ENCODE measurements at places on chromosomes 3 and 15.

DNA sequence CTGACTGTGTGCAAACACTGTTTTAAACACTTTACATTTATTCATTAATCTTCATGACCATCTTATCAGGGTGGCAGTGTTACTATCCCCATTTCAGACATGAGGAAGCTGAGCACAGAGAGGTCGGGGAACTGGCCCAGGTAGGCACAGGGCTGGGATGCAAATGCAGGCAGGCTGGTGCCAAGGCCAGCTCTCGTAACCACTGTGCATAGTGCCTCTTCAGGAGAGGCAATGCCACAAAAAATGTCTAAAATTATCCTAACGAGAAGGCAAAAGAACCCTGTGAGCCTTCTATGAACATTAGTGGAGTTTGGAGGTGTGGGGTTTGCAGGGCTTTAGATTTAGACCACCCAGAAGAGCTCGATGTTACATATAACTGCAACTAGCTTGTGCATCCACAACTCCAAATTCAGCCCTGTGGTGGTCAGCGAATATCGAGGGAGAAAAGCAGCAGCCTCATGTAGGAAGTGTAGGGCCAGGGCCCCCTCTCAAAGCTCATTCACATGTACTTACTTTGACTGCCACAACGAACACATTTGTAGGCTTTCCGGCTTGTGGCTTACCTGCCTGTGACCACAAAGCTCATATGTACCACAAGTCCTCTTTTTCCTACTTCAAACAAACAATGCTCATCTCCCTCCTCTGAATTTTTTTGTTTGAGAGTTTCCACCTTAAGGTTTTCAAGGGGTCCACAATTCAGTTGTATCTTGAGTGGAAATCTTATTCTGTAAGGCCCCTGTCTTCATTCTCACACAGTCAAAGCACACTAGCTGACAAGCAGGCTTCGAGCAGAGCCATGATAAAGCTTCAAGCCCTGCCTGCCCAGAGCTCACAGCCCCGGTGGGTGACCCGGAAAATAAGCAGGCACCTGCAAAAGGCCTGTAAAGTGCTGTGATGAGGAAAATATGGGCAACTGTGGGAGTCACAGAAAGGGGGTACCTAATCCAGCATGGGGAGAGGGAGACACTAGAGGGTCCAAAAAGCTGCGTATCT lies 722.9 kb upstream of the CFAP20DC start:
- DNase-seq: peak; percentile 30

DNA sequence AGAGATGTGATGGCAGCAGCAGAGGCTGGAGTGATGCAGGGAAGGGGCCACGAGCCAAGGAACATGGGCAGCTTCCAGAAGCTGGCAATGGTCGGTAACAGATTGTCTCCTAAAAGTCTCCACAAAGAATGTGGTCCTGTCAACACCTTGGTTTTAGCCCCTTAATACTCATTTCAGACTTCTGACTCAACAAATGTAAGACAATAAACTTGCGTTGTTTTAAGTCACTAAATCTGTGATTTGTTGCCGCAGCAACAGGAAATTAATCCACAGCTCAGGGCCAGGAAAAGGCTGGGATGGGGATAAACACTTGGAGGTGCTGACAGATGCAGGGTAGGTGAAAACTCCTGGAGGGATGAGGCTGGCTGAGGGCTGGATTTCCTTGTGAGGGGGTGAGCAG lies 69.9 kb downstream of the OXNAD1 start:
- DNase-seq: no peak

- no peak for DNase-seq
Observed at GRCh38 chr3:52907497-52907896, 10.1 kb upstream of the STIMATE start.

GRCh38 chr15:40702077-40702476 lies 7.1 kb downstream of the RAD51 start:
- no peak for DNase-seq

DNA sequence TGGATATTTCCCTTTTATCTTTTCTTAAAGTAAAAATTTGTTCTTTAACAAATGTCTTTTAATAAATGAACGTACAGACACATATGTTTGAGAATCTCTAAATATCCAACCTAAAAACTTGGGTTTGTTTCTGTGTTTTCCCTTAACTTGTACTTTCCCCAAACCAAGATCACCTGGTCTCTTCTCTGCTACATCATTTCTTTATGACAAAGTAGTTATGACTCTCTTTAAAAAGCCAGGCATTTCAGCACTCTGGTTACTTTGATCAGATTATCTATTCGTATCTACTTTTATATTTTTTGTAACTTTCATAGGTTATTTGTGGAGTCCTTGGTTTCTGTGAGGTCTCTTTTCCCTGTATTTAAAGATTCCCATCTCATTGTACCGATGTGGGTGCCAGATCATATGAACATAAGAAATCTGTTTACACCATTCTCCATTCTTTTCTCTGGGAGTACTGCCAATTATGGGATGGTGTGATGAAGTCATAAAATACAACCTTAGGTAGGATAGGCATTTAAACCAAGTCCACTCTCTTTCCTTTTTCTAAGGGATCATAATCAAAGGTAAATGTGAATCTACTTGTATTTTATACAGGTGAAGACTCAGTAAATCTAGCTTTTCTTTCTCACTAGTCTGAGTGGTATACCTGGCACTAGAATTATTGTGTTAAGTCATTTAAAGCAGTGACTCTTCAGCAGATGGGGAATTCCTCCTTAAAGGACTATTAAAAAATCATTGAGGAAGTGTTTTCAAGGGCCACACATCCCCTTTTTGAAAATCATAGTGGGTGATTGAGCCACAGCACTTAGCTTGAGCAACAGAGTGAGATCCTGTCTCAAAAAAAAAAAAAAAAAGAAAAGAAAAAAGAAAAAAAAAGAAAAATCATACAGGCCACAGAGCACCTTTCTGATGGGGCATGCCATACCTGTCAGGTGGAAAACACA lies 12.4 kb upstream of the NFKBIZ start:
- no peak for DNase-seq

GRCh38 chr3:160105907-160106584 lies 117.4 kb downstream of the IL12A start:
- DNase-seq: no peak

- no peak for DNase-seq
Observed at GRCh38 chr3:52303811-52304210, 12.3 kb upstream of the DNAH1 start.

- DNase-seq: no peak
Observed at GRCh38 chr15:56523521-56523920, 58.6 kb upstream of the MNS1 start.

GRCh38 chr15:89630974-89631901 lies 24.0 kb downstream of the KIF7 start:
- DNase-seq: no peak

DNA sequence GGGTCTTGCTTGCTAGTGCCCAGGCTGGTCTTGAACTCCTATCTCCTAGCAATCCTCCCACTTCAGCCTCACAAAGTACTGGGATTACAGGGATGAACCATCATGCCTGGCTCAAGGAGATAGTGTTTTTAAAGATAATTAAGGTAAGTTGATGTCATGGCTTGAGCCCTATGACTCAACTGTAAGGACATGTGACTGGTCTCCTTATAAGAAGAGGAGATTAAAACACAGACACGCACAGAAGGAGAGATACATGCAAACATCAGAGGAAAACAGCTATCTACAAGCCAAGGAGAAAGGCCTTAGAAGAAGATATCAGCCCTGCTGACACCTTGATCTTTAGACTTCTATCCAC lies 220.4 kb upstream of the GADL1 start:
- DNase-seq: no peak

GRCh38 chr15:49415638-49416037 lies 7.4 kb upstream of the FGF7 start:
- DNase-seq: no peak

DNA sequence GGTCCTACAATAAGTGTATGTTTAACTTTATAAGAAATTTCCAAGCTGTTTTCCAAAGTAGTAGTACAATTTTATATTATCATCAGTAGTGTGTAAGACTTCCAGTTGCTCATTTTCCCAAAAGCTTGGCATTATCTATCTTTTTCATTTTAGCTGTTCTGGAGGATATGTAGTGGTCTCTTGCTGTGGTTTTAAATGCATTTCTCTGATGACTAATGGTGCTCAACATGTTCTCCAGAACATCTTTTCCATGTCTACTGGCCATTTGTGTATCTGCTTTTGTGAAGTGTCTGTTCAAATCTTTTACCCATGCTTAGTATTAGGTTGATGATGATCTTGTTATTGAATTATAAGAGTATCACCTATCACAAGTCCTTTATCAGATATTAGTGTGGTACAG lies 13.3 kb downstream of the BCL2A1 start:
- DNase-seq: no peak

DNA sequence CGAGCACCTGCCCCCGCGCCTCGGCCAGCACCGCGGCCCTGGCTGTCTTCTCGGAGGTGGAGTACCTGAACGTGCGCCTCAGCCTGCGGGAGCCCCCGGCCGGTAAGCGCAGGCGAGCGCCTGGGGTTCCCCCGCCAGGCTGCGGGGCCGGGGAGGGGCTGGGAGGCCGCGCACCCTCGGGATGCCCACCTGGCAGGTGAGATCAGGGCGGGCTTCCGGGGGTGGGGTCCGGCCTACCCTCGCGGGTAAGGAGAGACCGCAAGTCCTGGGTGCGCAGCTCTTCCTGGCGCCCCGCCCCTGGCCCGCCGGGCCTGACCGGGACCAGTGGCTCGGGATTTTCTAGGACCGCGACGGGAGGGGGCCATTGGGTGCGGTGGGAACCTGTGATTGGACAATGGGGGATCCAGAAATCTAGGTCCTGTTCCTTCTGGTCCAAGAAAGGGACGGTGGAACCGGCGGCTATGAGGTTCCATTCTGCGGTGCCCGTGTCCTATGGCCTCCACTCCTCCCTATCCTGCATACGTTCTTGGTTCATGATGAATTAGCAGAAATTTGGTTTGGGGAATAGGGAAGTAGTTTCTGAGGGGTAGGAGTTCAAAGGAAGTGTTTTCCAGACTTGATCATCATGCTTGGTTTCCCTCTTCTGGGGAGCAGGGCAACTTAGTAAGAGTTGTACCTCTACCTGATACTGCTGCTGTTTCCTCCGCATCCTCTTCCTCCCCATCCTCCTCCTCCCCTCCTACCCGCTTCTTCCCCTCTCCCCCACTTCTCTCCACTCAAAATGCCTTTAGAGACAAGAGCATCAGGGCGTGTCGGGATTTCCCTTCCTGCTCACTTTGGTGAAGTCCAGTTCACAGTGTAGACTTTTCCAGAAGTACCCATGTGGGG lies 808 bp downstream of the ARRDC4 start:
- peak; percentile 4 for DNase-seq

DNA sequence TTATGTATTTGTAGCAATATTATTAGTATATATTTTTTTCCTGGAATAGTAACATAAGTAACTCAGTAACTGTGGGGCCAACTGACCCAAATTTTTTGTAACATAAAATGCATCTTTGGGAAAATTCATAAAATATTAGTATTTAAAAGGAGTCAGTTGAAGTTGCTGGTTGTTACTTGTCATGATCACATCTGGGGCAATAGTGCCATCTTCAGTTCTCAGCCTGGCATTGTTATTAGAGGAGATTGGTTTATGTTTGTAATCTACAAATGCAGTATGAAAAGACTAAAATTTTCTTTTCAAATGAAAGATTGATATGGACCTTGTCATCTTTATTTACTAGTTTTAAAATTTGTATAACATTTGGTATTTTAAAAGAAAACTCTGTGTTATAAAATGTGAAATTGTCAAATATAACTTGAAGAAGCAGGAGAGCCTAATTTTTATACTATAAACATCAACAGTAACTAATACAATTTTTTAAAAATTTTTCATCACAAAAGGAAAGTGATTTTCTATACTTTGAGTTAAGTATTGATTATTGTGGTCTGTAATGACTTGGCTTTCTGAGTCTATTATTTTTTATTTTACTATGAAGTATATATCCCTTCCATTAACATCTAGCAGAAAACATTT lies 38.8 kb upstream of the MLF1 start:
- no peak for DNase-seq

DNA sequence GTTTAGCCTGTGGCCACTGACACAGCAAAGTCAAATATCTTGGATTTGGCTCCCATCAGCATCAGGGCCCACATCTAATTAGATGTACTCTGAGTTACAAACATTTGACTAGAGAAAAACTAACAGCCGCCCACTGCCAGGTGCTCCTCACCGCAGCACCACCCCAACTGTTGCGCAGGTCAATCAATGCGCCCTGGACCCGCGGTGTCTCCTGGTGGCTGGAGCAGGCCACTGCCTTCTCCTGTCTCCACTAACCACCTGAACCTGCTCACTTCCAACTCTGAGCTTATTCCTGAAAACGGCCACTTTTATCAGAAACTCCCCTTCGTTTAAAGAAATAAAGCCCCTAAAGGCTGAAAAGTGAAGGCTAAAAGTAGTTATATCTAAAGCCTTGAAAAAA lies 4.3 kb downstream of the RIOX2 start:
- no peak for DNase-seq

DNA sequence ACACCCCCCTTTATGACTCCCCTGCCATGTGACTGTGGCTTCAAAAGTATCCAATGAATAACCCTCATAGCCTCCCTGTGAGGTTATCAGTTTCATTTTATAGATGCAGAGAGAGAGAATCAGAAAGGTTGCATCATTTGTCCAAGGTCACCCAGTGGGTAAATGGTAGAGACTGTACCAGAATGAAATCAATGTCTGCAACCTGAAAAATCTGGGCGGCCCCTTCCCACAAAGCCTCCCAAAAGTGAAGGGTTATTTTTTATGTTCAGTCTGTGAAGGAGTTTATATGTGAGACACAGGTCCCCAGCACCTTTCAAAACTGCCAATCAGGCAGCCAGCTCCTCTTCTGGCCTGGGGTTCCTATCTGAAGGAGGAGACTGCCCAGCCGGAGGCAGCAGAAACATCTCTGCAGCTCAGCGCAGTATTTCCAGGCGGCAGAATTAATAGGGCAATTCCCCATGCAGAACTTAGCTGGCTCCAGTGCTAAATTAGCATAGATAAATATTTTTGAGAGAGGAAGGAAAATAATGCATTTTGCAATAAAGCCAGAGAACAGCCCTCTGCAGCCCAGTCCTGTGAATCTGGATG lies 130.8 kb upstream of the PRR20G start:
- DNase-seq: no peak

DNA sequence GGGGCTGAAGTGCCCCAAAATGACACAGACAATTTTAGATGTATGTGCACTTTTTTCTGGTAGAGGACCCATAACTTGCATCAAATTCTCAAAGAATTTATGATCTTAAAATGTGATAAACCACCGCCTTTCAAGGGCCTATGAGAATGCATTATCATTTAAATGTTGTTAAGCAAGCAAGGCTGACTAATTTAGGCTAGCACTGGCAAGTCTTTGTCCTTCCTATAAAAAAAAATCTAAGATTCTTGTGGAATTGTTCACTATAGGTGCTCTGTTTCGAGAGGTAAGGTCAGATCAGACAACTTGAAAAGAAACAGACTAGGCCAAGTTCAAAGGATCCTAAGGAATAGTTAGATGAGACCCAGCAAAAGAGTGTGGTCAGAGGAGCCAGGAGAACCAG lies 128.9 kb upstream of the PHLDB2 start:
- DNase-seq: no peak

- no peak for DNase-seq
Observed at GRCh38 chr3:158936530-158937113, 134.8 kb downstream of the MFSD1 start.

GRCh38 chr3:38627956-38628355 lies 21.5 kb downstream of the SCN5A start:
- peak; percentile 32 for DNase-seq
